ENCODE measurements at places on chromosomes 2 and 18.

DNA sequence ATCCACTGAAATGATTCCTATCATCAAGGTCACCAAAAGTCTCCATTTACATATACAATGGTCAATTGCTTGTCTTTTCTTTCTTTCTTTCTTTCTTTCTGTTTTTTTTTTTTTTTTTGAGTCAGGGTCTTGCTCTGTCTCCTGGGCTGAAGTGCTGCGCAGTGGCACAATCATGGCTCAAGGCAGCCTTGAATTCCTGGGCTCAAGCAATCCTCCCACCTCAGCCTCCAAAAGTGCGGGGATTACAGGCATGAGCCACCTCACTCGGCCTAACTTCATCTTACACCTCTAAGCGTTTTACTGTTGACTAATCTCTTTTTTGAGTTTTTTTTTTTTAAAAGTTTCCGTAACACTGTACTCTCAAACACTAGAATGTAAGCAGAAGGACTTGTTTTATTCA is 867 bp downstream of the SF3B6 start:
- H3K4me1 ChIP-seq, result peaks cover 33% of the 10 kb centered on the region
- peaks cover 17% of the 10 kb centered on the region for H3K36me3 ChIP-seq
- peaks cover 2% of the 10 kb centered on the region for H3K27me3 ChIP-seq
- H3K4me3 ChIP-seq, result peak overlapping the region; percentile 98
- H3K27ac ChIP-seq, result peak overlapping the region; percentile 94
- DNase-seq, result no peak

DNA sequence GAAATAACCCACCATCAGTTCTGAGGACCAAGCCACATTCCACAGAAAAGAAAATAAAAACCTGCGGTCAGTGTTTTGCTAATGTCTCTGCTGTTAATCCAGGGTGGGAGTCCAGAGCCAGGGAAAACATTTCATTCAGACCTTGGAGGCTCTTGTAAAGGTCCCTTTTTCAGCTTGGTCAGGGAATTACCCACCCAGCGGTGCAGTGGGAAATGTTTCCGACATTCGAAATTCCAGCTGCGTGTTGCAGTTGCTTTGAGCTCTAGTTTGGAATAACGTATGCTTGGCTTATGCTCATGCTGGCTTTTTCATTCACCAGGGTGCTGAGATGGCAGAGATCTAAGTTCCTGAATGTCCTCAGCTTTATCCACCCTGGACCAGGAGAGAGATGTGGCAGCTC is 219.1 kb downstream of the TRIB2 start:
- H3K4me1 ChIP-seq, result peaks cover 4% of the 10 kb centered on the region
- peaks cover 25% of the 10 kb centered on the region for H3K27me3 ChIP-seq
- no peak overlapping the region for H3K4me3 ChIP-seq
- no peak for DNase-seq
- H3K36me3 ChIP-seq, result no peaks in the 10 kb centered on the region

DNA sequence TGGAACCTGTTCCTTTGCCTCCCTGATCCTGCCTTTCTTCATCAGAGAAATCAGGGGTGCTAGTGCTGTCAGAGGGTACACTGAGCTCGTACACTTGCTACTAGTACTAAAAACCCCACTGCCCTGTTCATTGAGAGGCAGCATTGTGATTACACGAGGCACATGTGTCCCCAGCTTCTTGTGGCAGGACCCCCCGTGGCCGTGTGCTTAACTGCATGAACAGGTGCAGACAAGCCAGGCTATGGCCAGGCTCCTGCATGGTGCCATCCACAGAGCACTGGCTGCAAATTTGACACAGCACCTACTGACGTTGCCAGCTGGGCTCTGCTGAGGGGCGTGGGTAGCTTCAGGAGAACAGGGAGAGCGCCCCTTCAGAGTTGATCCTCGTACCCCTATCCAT is 248.4 kb downstream of the GLI2 start:
- no peaks in the 10 kb centered on the region for H3K4me1 ChIP-seq
- DNase-seq, result no peak
- no peak overlapping the region for H3K4me3 ChIP-seq
- H3K27me3 ChIP-seq, result no peaks in the 10 kb centered on the region

- H3K27me3 ChIP-seq, result no peaks in the 10 kb centered on the region
- H3K4me3 ChIP-seq, result no peak overlapping the region
- H3K36me3 ChIP-seq, result peaks cover 1% of the 10 kb centered on the region
- no peak overlapping the region for H3K27ac ChIP-seq
Measured at GRCh38 chr2:74671479-74671878, 17.4 kb downstream of the SEMA4F start.

DNA sequence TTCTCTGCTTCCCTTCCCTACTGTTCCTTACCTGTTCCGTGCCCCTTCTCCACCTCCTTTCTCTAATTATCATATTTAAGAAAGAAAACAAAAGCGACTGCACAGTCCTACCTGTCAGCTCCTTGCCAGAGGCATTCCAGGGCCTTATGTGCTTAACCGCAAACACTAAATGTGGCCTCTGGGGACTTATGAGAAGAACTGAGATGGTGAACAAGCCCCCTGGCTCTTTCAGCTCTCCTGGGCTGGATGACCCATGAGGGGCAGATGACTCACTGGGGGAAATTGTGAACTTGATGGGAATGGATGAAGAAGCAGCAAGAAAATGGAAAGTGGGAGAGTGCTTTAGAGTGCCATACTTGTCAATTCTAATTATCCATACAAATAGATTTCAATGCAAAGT is 106.3 kb upstream of the LYPD1 start:
- no peak overlapping the region for H3K4me3 ChIP-seq
- H3K4me1 ChIP-seq, result no peaks in the 10 kb centered on the region
- H3K27ac ChIP-seq, result no peak overlapping the region

DNA sequence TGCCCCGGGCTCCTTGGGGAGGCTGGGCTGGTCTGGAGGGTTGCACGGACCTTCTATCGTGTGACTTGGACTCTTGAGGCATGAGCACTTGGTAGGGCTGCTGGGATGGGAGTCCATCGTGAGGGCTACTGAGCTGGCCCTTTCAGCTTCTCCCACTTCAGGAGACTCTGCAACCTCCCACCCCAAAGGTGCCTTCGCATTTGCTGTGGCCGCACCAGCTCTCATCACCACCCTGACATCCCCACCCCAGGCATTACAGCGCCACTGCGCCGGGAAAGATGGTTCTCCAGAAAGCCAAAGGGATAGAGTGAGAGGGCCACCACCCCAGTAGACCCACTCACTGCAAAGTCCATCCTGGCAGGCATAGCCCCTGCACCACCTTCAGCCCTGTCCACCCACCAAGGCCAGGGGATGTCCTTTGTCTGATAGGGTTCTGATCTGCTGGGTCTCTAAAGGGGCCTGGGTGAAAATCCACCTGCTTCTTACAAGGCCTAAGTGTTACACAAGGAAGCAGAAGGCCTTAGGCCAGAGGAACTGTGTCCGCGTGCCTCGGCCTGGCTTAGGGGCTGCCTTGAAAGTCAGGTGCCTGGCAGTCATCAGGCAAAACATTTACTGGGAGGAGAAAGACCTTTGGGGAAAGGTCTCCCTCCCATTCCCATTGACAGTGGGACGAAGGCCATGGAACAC is 5.1 kb downstream of the EHD3 start:
- peaks cover 16% of the 10 kb centered on the region for H3K4me1 ChIP-seq
- no peaks in the 10 kb centered on the region for H3K27me3 ChIP-seq
- H3K4me3 ChIP-seq, result no peak overlapping the region
- DNase-seq, result no peak
- H3K36me3 ChIP-seq, result no peaks in the 10 kb centered on the region
- no peak overlapping the region for H3K27ac ChIP-seq

DNA sequence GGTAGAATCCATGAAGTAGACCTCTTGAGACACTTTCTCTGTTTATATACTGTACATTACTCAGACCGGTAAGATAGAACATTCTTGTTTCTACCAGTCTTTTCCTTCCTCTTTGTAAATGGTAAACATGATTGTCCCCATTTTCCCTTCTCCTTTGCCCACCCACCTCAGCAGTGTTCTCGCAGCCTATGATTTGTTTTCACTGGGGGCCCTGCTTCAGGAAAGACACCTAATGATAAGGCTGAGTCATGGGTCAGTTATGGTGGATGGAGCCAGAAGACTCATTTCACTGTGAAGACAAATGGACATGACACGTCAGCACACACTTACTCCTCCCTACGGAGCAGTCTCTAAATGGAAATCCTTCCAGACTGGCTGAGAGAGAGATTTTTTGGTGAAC is 23.7 kb downstream of the CENPO start:
- peaks cover 55% of the 10 kb centered on the region for H3K36me3 ChIP-seq
- DNase-seq, result no peak
- H3K27ac ChIP-seq, result no peak overlapping the region
- H3K4me3 ChIP-seq, result no peak overlapping the region
- H3K4me1 ChIP-seq, result peaks cover 9% of the 10 kb centered on the region

GRCh38 chr2:8893474-8893873 is 56.1 kb upstream of the KIDINS220 start:
- peaks cover 3% of the 10 kb centered on the region for H3K27me3 ChIP-seq
- no peak overlapping the region for H3K27ac ChIP-seq
- no peaks in the 10 kb centered on the region for H3K4me1 ChIP-seq
- DNase-seq, result no peak
- no peak overlapping the region for H3K4me3 ChIP-seq
